Adipose tissue (tissue), 3 donors: ENCODE measurements at places on chromosomes 13 and 19. TPM values are rescaled to one million over a fixed set of nuclear protein-coding genes. Genes with fewer than 3 reads are reported as not detected.

IRGC gene
- polyA plus RNA-seq: not detected

ZNF627 gene
- 5.7 TPM for polyA plus RNA-seq

ANKRD24 gene
- polyA plus RNA-seq: 1.6 TPM

MUC16 gene
- polyA plus RNA-seq: 3.3 TPM

CEACAM8 gene
- polyA plus RNA-seq: 0.04 TPM

ADGRE2 gene
- 0.51 TPM for polyA plus RNA-seq

ARGLU1 gene
- 32.3 TPM for polyA plus RNA-seq

KLK4 gene
- polyA plus RNA-seq: not detected

ZNF439 gene
- polyA plus RNA-seq: 2.2 TPM

KCNN1 gene
- 0.34 TPM for polyA plus RNA-seq

ZNF792 gene
- polyA plus RNA-seq: 1.5 TPM

DMKN gene
- 6.8 TPM for polyA plus RNA-seq

ERICH6B gene
- not detected for polyA plus RNA-seq

IGLON5 gene
- polyA plus RNA-seq: 0.28 TPM

PDE4C gene
- polyA plus RNA-seq: 0.22 TPM

CNOT3 gene
- polyA plus RNA-seq: 20.7 TPM

OR7A5 gene
- not detected for polyA plus RNA-seq

IGFL2 gene
- 1.1 TPM for polyA plus RNA-seq

ZNF296 gene
- 0.48 TPM for polyA plus RNA-seq

ZNF763 gene
- 2.0 TPM for polyA plus RNA-seq

FUT1 gene
- 4.8 TPM for polyA plus RNA-seq

VSTM1 gene
- polyA plus RNA-seq: 0.76 TPM

CYP2S1 gene
- polyA plus RNA-seq: 0.30 TPM

NOVA2 gene
- polyA plus RNA-seq: 0.49 TPM

GARIN5A gene
- 0.68 TPM for polyA plus RNA-seq

ZNF560 gene
- not detected for polyA plus RNA-seq

SOX1 gene
- polyA plus RNA-seq: not detected

MAST1 gene
- not detected for polyA plus RNA-seq

VAV1 gene
- polyA plus RNA-seq: 1.2 TPM

CCDC169 gene
- 0.24 TPM for polyA plus RNA-seq

OSCAR gene
- polyA plus RNA-seq: 6.4 TPM

ZNF761 gene
- polyA plus RNA-seq: 5.1 TPM

MEIS3 gene
- 10.0 TPM for polyA plus RNA-seq

ZNF524 gene
- 35.5 TPM for polyA plus RNA-seq

SKA3 gene
- 0.45 TPM for polyA plus RNA-seq

CYP2A6 gene
- polyA plus RNA-seq: 0.42 TPM
